ENCODE measurements at places on chromosomes 5 and 9. TPM values are rescaled to one million over a fixed set of nuclear protein-coding genes. Genes with fewer than 3 reads are reported as not detected.

Gene PFN3
- not detected for total RNA-seq

Gene DMAC1
- 11.7 TPM for total RNA-seq

Gene TIFAB
- not detected for total RNA-seq

Gene PCDHGA3
- not detected for total RNA-seq

Gene SLC25A2
- not detected for total RNA-seq

Gene ZNF483
- total RNA-seq, result 0.77 TPM

Gene DEPDC1B
- total RNA-seq, result 34.4 TPM

All from A172 (cell line).